ENCODE measurements at places on chromosomes 1 and 21.

DNA sequence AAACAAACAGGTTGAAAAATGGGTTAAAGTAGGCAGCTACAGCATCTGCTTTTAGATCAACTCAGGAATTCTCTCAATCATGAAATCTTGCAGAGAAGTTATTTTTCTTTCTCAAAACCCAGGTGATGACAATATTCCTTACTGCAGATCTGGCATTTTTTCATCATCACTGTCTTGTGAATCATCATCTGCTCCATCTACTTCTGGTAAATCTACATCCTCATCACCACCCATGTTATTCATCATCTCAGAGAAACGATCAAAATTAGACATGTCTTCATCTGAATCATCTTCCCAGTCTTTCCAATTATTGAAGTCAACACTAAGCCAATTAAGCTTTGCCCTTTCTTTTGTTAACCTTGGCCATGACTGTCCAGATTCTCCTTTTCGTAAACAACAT is 21.8 kb downstream of the GBP2 start:
- no peak for DNase-seq

DNA sequence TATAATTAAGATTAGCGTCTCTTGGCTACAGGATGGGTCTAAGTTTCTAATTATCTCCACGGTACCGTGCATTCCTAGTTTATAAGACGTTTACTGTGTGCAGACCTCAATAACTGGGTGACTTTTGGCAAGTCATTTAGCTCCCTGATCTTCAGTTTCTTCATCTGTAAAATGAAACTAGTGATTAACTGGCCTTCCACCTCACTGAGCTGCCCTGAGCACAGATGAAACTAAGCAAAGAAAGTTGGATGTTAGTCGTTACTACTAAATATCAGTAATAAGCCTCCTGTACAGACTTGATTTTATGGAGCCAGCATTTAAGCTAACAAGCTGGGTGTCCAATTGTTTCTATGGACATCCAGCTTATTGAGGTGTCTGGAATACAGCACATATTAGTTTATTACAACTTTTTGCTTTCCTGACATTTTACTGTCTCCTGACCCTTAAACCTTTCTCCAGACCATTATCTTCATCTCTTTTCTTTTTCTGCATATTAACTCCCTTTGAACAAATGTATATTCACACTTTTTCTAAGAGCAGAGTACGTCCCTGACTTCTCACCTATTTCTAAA is 1.1 kb downstream of the CR2 start:
- no peak for DNase-seq

DNA sequence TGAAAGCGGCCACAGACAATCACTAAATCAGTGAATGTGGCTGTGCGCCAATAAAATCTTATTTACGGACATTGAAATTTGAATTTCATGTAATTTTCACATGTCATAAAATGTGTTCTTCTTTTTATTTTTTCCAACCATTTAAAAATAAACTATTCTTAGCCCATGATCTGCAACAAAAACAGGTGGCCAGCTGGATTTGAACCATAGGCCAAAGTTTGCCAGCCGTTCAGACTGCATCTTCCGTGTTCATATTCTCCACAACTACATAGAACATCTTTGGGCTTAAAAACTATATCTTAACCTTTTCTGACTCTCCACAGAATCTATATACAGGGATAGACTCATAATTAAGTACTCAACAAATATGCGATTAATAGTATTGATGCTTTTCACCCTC is 81.2 kb upstream of the RALGPS2 start:
- DNase-seq: no peak

DNA sequence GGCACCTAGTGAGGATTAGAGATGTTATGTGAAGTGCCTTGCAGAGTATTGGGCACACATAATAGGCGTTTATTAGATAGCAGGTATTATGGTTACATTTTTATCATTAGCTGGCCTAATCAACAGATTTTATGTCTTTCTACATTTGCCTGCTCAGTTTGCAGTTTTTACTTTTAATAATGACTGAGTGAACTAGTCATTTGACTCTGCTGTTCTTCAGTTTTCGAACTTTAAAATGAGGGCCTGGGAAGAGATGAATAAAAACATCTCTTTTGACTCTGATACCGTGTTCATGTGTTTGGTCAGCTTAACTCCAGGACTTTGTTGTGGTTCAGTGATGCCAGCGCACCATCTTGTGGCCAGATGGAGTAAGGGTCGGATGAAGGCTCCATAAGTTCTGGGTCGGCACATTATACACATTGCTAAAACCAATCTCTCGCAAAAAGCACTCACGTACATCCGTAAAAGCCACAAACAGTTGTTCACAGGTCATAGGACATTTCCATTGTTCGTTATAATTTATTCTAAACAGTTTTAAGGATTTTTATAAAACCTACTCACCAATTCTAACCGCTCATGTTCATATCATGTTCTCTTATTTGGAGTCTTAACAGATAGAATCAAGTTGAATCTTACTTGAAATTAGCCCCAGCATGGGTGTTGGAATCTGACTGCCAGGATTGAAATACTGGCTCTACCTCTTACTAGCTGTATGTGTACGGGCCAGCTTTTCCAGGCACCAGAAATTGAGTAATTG is 78.4 kb upstream of the GPR88 start:
- peak; percentile 73 for DNase-seq

- DNase-seq: no peak
Measured at GRCh38 chr1:110070282-110070669, 196 bp downstream of the ALX3 start.

DNA sequence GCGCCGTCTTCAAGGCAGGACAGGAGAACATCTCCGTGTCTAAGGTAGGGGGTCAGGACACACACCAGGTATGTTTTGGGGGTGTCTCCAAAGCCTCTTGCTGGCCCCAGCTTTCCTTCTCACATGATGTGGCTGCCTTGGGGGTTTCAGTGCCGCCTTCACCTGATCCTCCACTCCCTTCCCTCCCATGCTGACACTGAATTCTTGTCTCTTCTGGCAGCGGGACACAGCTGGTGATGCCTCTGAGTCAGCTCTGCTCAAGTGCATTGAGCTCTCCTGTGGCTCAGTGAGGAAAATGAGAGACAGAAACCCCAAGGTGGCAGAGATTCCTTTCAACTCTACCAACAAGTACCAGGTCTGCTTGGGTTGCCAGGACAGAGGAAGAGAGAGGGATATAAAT is 13.5 kb downstream of the ATP1A2 start:
- no peak for DNase-seq

GRCh38 chr1:16013220-16013907 is 4.5 kb downstream of the HSPB7 start:
- no peak for DNase-seq

DNA sequence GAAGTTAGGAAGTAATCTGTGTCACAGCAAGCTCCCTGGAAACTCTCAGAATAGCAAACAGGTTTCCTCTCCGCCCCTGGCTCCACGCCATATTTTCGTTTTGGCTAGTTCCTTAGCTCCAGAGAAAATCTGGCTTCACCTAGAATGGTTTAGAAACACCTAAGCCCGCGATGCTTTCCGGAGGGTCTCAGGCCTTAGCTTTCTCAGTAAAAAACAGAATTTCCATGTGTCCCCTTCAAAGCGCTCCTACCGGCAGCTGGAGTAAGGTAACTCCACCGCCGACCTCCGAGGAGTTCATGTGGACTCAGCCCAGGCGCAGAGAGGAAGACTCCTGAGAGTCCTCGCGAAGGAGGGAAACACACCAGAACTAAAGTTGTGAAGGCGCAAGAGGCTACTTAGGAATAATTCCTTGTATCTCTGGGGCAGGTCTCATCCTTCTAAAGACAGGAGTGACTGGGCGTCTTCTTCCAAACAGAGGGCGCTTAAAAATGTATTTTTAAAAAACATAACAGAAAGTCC is 406 bp downstream of the KIAA0040 start:
- DNase-seq: no peak

DNA sequence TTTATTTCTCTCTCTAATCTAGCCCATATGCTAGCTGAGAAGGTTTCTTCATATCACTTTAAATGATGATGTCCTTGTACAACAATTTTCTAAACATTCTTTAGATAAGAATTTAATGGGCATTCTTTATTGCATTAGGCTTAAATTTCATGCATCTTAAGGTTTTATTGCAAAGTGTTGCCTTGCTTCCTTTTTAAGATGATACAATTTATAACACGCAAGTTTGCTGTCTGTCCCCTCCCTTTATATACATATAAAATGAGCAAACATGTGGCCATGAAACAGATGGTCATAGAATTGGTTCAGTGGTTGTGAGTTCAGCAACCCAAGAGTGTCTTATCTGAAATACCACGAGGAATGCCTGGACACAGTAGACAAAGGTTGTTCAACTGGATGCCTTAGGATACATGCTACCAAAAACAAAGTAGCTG is 12.1 kb downstream of the NBPF3 start:
- DNase-seq: no peak

- peak; percentile 9 for DNase-seq
Measured at GRCh38 chr1:150365941-150366340, 2.0 kb downstream of the RPRD2 start.

DNA sequence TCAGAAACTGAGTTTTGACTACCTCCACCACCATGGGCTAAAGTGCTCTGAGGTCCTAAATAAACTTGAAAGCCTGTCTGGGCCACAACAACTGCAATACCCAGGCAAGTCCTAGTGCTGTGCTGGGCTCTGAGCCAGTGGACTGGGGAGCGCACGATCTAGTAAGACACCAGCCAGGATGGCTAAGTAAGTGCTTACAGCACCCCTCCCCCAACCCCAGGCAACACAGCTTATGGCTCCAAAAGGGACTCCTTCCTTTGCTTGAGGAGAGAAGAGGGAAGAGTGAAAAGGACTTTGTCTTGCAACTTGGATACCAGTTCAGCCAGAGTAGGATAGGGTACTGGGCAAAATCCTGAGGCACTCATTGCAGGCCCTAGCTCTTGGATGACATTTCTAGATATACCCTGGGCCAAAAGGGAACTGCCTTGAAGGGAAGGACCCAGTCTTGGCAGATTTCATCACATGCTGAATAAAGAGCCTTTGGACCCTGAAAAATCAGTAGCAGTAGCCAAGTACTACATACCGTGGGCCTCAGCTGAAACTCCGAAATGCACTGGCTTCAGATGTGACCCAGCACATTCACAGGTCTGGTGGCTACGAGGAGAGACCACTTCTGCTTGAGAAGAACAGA is 1.6 kb downstream of the C1orf105 start:
- no peak for DNase-seq

GRCh38 chr1:38138498-38139233 is 92.1 kb upstream of the POU3F1 start:
- no peak for DNase-seq

DNA sequence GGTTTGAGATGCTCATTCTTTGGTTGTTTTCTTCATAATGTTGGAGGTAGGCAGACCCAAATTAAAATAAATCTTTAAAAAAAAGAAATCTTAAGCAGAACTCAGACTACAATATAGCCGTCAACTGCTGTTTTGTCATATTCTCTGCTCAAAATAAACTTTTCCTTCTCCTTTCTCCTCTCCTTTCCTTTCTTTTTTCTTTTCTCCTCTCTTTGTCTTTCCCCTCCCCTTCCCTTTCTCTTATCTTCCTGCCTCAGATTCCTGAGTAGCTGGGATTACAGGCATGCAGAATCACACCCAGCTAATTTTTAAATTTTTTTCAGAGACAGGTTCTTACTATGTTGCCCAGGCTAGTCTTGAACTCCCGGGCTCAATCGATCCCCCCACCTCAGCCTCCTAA is 24.8 kb upstream of the MTF1 start:
- DNase-seq: no peak

GRCh38 chr1:211182746-211183145 is 48.8 kb upstream of the KCNH1 start:
- DNase-seq: no peak

DNA sequence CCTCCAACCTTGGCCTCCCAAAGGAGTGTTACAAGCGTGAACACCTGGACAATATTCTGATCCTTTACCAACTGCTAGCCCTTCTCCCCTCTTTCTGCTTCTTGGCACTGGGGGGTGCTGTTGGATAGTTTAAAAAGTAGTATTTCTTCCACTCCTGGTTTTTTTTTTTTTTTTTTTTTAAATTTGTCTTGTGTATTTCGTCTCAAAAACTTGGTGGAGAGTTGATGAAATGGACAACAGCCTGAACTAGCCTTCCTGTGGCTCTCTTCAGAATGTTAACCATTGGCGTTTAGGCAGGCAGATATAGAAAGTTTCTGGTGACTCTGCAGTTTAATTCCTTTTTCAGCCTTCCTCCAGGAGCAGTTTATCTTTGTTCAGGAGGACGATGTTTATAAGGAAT is 69.7 kb upstream of the USP24 start:
- DNase-seq: peak; percentile 38

- no peak for DNase-seq
Measured at GRCh38 chr1:229059671-229060539, 211.0 kb upstream of the RAB4A start.

DNA sequence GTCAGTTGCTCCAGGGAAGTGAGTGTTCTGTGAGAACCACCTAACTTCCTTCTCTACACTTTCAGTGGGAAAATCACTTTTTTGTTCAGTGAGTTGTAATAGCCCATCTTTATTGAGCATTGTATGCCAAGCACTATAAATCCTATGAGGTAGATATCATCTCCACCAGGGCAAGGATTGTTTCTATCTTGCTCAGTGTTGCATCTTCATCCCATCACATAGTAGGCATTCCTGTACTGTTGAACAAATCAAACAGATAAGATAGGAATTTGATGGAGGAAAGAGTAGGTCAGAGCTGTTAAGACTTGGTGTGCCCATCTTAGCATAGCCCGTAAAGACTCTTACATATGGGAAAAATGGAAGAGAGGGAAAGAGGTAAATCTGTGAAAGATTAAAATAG is 2.9 kb upstream of the PIGV start:
- DNase-seq: no peak

DNA sequence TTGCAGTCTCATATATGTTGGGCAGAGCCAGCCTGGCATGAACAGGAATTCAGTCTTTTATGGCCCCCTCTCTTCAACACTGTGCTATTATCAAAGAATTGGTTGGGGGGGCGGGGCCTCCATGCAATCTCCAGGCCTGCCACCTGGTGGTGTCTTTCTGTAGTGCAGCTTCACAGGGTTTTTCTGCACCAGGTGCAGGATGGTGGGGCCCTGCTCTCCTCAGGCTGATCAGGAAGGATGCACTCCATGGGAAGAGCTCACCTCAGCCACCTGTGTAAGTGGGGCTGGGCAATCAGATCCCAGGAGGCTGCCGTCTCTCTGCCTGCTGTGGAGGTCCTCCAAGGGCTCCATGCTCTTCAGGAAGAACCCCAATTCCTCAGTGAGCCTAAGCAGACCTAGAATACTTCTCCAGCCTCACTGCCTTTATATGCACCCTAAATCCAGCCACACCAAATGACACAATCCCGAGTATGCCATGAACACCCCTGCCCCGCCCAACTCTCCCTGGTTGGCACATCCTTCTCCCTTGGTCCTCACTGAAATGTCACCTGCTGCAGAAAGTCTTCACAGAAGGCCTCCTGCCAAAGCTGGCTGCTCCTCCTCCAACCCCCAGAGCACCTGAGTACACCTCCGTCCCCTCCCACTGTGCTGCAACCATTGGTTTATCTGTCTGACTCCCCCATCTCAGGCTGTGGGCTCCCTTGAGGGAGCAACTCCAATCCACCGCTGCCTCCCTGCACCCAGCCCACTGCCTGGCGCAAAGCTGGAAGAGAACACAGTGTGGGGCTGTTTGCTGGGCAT is 16.5 kb downstream of the STK40 start:
- DNase-seq: peak; percentile 69

GRCh38 chr1:91876040-91876470 is 9.9 kb downstream of the TGFBR3 start:
- DNase-seq: no peak

- DNase-seq: no peak
Measured at GRCh38 chr1:56229186-56229585, 350.2 kb downstream of the PLPP3 start.
